ENCODE measurements at places on chromosomes 1 and 21.

GRCh38 chr1:26784023-26784871 is 3.5 kb upstream of the PIGV start:
- DNase-seq = no peak

- no peak for DNase-seq
These were observed 105.1 kb upstream of the ARHGEF16 start for GRCh38 chr1:3349161-3349967.

- no peak for DNase-seq
These were observed 59.2 kb upstream of the IVNS1ABP start for GRCh38 chr1:185376288-185376687.

DNA sequence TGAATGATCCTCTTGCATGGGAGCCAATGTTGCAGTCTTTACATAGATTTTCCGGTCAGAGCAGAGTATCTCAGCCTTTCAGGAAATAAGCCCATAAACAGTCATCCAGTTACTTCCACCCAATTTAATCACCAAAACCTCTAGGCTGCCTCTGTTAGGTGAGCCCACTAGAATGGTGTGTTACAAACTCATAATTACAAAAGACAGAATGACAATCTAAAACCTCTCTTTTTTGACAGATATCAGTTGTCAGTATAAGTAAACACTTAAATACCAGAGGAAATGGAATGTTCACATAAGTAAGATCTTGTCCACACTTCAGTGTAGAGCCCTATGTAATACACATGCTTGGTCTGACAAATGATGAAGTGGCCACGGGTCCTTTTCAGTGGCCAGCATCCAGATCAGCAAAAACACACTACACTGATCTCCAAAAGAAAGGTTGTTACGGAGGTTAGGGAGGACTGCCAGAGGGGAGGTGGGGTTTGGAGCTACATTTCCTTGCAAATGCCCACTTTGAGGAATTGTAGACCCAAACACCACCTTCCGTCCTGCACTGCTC is 71.3 kb upstream of the FBXO28 start:
- DNase-seq = no peak

DNA sequence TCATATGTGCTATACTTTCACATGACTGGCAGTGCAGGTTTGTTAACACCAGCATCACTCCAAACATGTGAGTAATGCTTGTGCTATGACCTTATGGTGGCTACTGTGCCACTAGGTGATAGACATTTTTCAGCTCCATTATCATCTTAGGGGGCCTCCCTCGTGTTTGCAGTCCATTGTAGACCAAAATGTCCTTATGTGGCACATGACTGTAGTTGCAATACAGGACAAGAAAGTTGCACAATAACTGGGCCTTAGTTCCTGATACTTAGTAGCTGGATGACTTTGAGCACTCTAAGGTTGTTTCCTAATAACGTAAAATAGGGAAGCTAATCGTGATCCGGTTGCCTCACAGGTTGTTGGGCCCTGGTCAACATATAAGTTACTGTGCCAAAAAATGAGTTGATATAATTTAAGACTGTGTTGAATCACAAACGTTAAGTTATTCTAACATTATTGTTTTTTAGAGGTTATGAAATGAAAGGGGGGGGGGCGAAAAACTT is 511 bp upstream of the SNX27 start:
- no peak for DNase-seq

GRCh38 chr1:31645274-31645568 is 545 bp upstream of the PEF1 start:
- no peak for DNase-seq

Data from stimulated activated CD8-positive, alpha-beta memory T cell treated with anti-CD3 and anti-CD28 coated beads, Interleukin-15, amount 100 ng/mL, for 1 hour (primary cell).